ENCODE measurements at places on chromosomes 16 and 17.

- DNase-seq, result no peak
These were observed 32.1 kb upstream of the SBK1 start for GRCh38 chr16:28260193-28260592.

- no peak for DNase-seq
These were observed 4.2 kb downstream of the CD300LB start for GRCh38 chr17:74527081-74527480.

DNA sequence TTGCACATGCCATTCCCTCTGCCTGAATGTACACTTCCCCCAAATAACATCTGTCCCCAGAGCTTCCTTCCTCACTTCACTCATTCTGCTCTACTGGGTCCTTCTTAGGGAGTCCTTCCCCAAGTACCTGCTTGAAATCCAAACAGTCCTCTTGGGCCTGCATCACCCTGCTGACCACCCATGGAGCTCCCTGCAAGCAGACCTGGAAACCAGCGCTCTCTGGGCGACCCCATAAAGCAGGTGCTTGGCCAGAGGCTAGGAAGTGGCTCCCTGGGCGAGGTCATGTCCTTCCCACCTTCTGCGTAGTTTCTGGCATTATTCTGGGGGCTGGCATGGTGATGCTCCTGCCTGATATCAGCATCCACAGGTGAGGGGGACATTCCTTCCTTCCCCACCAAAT is 12.2 kb upstream of the NTN1 start:
- DNase-seq, result no peak

DNA sequence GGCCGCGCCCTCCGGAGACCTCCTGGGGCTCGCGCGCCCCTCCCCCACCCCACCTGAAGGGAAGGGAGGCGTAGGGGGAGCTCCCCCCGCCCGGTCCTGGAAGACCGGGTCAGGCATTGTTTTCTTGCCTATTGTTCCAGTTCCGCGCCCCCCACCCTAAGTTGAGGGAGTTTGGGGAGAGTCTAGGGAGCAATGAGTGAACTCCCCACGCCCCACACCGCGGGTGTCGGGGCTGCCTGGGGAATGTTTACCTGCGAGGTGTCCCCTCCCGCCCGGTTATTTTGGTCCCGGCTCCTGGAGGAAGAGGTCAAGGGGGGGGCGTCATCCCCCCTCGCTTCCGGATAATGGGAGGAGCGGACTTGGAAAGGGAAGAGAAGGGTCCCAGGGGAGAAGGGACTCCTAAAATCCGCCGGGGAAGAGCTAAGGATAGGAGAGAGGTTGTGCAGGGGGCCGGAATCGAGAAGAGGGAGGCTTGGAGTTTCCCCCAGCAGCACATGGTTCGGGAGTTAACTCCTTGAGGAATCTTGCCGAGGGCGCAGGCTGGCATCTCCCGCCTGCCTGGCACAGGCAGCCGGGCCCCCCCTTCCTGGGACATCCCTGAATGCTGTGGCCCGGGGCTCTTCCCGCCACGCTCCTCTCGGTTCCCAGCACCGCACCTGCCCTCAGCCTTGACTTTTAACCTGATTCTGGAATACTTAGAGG is 881 bp downstream of the MLLT6 start:
- DNase-seq, result no peak

DNA sequence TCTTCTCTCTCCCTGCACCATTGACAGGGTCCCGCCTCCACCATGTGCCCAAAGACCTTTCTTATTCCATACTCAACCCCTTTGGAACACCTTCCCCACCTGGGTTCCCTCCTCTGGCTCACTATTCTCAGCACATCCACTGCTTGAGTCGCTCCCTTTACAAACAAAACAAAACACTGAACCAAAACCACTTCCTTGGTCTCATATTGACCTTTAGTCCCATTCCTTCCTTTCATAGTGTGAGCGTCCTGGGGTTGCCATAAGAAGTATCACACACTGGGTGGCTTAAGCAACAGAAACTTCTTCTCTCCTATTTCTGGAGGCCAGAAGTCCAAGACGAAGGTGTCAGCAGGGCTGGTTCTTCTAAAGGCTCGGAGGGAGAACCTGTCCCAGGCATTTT is 6.1 kb upstream of the TNRC6C start:
- no peak for DNase-seq

DNA sequence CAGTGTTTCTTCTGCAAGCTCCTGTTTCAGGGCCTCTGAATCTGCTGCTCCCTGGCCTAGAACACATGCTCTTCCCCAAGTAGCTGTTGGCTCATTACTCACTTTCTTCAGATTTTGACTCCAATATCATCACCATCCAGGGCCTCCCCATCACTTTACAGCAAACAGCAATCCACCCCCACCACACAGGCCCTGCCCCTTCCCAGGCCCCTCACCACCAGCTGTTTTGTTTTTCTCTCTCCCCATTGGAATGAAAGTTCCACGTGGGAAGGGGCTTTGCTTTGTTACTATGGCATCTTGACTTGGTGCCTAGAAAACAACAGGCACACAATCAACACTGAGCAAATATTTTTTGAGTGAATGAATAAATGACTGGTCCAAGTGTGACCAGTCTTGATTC is 4.0 kb downstream of the TMEM170A start:
- no peak for DNase-seq

- DNase-seq, result peak; percentile 45
These were observed 31.4 kb upstream of the ZNF750 start for GRCh38 chr17:82871056-82871775.

DNA sequence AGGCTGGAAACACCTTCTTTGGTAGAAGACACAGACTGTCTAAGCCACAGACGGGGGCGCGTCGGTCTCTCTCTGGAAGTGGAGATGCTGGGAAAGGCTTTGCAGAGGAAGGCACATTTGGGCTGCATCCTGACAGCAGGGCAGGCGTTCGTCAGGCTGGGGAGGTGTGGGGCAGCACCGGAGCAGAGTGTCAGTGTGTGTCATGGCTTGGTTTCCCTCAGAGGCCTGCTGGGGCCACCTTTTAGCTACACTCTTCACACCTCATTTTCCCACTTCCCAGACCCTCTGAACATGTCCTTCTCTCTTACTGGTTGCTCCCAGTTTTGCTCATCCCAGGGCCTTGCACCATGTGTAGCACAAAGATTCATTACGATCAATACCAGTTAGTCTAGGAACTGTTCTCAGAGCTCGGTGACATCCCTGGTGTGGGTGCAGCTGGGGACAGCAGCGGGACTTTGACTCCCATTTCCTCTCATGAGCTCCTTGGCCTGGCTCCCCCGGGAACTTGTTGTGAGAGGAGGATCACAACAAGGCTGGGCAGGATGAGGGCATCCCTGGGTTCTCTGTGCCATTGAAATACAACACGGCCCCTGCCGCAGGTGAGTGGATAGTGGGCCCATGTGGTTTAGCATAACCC is 33.1 kb downstream of the SMARCE1 start:
- no peak for DNase-seq

DNA sequence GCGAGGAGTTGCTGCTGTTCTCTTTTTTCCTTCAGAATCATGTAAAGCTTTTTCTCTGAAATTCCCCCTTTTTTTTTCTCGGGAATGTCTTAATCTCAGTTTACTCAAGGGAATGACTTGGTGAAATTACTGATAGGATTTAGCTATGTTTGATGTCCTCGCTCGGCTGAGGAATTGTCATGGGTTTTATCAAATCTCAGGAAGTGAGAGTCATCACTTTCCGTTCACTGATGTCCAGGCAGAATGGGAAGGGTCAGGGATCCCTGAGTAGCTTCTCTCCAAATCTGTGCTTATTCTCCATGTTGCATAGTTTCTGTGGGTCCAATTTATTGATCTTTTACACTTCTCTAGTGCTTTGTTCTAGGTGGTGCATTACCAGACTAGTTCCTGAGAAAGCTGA is 6.3 kb downstream of the IGSF6 start:
- DNase-seq, result no peak

GRCh38 chr17:59488805-59489204 is 76.6 kb upstream of the DHX40 start:
- DNase-seq, result no peak

DNA sequence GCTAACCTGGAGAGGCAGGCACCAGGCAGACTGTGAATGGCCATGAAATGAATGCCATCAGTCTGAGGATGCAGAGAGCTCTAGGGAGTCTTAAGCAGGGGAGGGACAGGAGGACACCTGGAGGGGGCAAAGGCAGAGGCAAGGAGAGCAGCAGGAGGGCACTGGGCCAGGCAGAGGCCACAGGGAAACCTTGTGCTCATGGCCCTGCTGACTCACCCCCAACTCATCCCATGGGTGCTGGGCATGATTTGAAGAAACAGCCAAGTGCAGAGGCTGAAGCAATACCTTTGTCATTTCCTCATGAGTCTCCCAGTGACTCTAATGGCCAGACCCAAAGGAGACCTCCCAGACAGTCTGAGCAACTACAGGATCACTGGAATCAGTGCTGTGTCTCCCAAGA is 141.4 kb downstream of the TMEM132E start:
- no peak for DNase-seq

DNA sequence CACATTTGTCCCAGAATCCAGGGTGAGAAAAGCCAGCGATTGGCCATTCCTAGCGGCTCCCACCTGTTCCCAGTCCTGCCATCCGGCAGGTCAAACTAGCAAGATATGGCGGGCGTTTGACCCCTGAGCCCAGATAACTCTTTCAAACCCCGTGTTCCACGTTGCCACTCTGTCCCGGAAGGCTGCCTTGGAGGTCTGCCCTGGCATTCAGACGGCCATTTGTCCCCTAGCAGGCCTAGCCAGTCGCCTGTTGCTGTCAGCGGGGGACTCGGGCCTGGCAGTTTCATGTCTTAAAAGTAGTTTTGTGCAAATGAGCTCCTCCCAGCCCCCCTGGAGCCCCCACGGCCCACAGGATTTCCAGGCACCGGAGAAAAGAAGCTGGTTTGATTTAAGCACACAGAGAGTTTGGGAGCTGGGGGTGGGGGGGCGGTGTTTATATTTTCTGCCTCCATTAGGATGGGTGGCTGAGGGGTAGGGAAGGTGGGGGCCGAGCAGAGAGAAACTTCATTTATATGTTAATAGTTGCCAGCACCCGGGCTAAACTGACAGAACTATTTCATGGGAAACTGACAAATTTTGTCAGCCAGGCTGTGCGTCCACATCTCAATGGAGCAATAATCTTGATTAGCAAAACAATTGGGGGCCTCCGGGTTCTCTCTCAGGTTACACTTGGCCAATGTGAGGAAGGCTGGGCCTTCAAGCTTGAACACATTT is 240.9 kb upstream of the SALL1 start:
- DNase-seq, result no peak

GRCh38 chr17:51203838-51204237 is 37.6 kb downstream of the NME2 start:
- DNase-seq, result no peak

- DNase-seq, result peak; percentile 39
These were observed 421.1 kb upstream of the C16orf82 start for GRCh38 chr16:26645614-26646013.

DNA sequence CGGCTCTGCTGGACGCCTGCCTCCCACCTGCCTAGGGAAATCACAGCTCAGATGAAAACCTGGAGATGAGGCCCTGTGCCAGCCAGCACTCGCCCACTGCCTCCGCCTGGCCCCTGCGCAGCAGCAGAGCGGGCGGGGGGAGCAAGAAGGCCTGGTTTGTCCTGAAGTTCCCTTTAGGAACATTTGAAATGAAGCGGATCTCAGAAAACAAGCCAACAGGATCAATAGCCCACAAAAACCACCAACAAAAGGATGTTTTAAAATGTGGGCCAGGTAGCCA is 48.0 kb downstream of the RBFOX3 start:
- no peak for DNase-seq

GRCh38 chr17:15942207-15942833 is 2.6 kb upstream of the ADORA2B start:
- DNase-seq, result no peak

- no peak for DNase-seq
These were observed 33.2 kb upstream of the TAC4 start for GRCh38 chr17:49881054-49881402.

DNA sequence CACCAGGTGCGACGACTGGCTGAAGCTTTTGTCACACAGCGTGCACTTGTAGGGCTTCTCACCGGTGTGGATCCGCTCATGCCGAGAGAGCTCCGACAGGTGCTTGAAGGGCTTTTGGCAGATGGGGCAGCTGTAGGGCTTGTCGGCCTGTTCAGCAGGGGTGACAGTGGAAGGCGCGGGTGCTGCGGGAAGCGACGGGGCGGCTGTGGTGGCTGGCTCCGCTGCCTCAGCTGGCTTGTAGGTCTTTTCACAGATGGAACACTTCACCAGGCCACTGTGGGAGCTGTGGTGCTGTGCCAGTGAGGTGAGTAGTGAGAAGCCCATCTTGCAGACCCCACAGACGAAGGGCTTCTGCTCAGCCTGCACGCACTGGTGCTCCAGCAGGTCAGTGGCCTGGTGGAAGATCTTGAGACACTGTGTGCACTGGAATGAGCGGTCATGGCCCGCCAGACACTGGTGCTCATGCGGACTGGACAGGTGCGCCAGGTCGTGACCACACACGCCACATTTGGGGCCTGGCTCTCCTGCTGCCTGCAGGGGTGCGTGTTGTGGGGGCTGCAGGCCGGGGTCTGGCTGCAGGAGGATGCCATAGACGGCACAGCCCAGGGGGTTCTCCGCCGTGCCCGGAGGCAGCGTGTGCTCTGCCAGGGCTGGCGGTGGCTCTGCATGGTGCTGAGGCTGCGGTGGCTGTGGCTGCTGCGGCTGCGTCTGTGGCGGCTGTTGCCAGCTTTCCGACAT is 2.8 kb downstream of the ZNF319 start:
- no peak for DNase-seq

GRCh38 chr16:10868596-10869469 is 8.2 kb upstream of the CIITA start:
- no peak for DNase-seq

GRCh38 chr16:78900044-78900811 is 700.3 kb downstream of the MAF start:
- no peak for DNase-seq

- no peak for DNase-seq
These were observed 162.4 kb upstream of the FAM20A start for GRCh38 chr17:68763562-68763961.

DNA sequence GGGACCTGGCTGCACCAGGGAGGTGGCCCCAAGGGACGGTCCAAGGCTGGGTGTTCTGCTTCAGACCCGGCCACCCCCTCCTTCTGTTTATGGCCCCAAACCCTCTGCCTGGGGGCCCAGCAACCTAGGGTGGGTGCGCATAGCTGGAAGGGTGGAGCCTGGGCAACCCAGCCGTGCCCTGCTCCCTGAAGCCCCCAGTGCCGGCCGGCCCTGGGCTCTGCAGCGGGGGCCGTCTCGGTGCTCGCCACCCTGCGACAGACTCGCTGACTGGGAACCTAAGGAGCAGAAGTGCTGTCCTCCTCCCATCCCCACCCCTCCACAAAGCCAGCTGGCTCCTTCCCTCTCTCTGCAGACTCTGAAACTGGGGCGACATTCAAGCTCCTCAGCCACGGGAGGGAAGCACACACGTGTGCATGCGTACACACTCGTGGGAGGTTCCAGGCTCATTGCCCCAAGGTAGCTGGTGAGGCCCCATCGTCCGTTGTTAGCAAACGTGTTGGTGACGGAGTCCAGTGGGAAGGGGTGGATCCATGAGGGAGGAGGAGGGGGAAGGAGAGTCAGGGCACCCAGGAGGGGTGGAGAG is 43.4 kb downstream of the ENGASE start:
- no peak for DNase-seq
